Epithelial cell of alveolus of lung (primary cell): ENCODE measurements at places on chromosomes 13 and 19. TPM values are rescaled to one million over a fixed set of nuclear protein-coding genes. Genes with fewer than 3 reads are reported as not detected.

The ANGPTL8 gene
- not detected in 2 replicates for total RNA-seq

The CBLC gene
- total RNA-seq, result 3.0 TPM in 1 of 2 replicates, not detected in the other

The RNF225 gene
- total RNA-seq, result 2.0 TPM in 1 of 2 replicates, not detected in the other

The CDX2 gene
- not detected in 2 replicates for total RNA-seq

The CLDN10 gene
- 0.13 TPM in 1 of 2 replicates, not detected in the other for total RNA-seq
